Activated naive CD8-positive, alpha-beta T cell treated with anti-CD3 and anti-CD28 coated beads, Interleukin-2, amount 50 U/mL, for 24 hours (primary cell): ENCODE measurements at places on chromosomes 7 and 10.

GRCh38 chr7:116940689-116941370 lies 12.5 kb upstream of the ST7 start:
- no peak for DNase-seq

GRCh38 chr10:78974617-78975317 lies 94.0 kb upstream of the ZMIZ1 start:
- DNase-seq, result peak; percentile 76

GRCh38 chr10:11082526-11082925 lies 64.9 kb downstream of the CELF2 start:
- DNase-seq, result no peak

- peak; percentile 14 for DNase-seq
These were observed 432 bp downstream of the TMEM248 start for GRCh38 chr7:66921396-66921917.

- DNase-seq, result no peak
These were observed 590.0 kb upstream of the SEMA3D start for GRCh38 chr7:85776691-85777345.

- DNase-seq, result peak; percentile 11
These were observed 55.8 kb upstream of the CDCA7L start for GRCh38 chr7:22001345-22002004.

GRCh38 chr10:3031490-3031889 lies 35.9 kb upstream of the PFKP start:
- no peak for DNase-seq

- no peak for DNase-seq
These were observed 117.1 kb downstream of the ANKRD26 start for GRCh38 chr10:26983156-26983555.

DNA sequence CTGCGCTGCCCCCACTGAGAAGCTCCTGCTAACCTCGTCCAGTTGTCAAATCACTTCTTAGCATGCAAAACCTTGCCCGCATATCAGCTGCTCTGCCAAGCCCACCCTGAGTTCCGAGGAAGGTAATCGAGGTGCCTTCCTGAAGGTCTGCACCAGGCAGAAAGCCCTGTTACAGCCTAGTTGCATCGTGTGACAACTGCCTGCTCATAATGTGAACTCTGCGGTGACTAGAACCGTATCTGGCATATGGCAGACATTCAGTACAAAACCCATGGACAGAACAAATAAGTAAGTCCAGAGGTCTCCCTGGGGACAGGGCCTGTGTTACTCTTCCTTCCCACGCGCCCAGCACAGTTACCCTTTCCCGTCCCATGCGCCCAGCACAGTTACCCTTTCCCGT lies 394.3 kb downstream of the DNAJB6 start:
- no peak for DNase-seq

GRCh38 chr10:66187053-66187733 lies 738.6 kb upstream of the LRRTM3 start:
- DNase-seq, result no peak

GRCh38 chr7:131431289-131431688 lies 103.6 kb downstream of the MKLN1 start:
- no peak for DNase-seq

GRCh38 chr7:65390588-65390987 lies 16.9 kb downstream of the ZNF92 start:
- no peak for DNase-seq

DNA sequence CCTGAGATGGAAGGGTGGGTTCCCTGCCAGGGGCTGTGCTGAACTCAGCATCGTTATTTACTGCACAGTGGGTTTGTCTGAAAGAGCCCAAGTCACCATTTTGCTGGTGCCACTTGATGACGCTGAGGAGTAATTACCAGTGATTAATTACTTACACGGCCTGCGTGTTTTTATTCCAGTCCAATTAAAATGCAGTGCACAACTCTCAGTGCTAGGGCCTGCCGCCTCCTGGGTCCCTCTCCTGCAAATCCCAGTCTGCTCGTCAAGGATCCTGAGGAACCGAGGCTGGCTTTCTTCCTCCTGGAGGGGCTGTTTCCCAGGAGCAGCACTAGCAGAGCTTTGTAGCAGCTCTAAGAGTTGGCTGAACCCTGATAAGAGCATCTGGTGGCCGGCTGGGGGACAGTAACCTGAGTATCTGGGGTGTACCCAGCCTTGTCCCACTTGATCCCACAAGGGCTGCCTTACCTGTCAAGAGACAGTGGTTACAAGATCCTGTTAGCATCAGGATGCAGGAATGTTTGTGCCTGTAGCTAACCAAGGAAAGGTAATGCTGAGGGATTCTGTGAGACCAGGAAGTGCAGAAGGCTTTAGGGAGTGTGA lies 45.1 kb upstream of the LRRC4 start:
- no peak for DNase-seq

DNA sequence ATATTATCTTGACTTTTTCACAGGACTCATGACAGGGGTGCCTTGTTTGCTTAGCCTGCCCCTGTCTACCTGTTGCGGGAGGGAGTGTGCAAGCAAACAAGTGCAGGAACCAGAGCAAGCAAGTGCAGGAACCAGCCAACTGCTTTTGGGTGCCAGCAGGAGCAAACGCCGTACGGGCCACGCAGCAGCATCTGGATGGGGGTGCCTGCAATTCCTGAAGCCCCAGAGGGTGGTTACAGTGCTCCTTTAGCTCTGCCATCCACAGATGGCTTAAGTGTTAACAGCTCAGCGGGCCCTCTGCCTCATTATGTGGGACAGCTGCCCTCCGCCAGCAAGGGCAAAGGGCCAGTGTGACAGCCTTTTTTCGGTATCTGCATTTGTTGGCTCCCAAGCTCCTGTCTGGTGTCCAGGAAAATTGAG lies 83.5 kb downstream of the MICU1 start:
- no peak for DNase-seq

- DNase-seq, result peak; percentile 2
These were observed 2.7 kb upstream of the HOXA11 start for GRCh38 chr7:27187475-27188385.

DNA sequence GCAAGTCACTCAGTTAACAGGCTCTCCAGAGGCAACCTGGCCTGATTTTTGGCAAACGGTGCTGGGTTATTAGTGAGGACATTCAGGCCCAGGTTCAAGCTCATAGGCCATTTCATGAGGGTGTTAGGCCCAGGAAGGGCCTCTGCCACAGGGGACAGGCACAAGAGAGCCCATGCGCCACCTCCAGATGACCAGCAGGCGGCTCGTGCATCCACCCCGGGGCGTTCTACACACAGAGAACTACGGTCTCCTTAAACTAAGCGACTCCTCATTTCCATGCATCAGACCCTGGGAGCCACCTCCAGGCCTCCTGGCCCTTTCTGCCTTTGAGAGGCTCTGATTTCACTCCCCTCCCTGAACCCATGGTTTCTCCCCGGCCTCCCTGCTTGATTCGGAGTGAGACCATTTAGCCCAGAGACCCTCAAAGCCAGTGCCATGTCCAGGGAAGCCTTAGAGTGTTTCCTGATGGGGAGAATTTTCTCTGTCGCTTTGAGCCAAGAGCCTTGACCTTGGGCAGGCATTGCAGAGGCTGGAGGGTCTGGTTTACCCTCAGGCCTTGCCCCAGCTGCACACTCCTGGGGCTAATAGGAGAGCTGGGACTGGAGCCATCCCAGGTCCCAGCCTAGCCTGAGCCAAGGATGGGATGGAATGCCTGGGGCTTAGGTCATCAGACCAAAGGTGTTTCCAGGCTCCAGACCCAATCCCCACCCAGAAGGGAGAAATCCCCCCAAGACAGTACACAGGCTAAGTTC lies 188.0 kb downstream of the GRID1 start:
- DNase-seq, result no peak

GRCh38 chr7:34111031-34111430 lies 205.7 kb downstream of the BMPER start:
- DNase-seq, result no peak

DNA sequence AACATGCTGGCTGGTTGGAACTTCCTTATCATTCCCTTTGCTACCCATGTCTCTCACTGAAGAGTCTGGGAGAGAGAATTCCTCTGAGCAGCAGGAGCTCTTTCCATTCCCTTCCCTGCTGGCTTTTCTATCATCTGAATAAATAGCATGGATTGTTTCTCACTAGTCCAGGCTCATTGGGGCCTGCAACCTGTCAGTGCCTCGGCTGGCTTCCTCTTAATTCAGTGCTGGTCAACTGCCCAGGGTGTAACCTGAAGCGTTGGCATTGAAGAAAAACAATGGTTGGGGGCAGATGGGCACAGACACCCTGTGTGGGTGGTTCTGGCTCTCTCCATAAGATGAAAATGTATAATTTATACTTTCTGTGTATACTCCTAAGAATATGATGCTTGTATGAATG lies 155.6 kb downstream of the ANLN start:
- no peak for DNase-seq

GRCh38 chr7:155769701-155770100 lies 42.6 kb downstream of the SHH start:
- no peak for DNase-seq

- no peak for DNase-seq
These were observed 117.2 kb downstream of the CUX1 start for GRCh38 chr7:101934618-101935017.

- no peak for DNase-seq
These were observed 77.5 kb upstream of the TOMM7 start for GRCh38 chr7:22900101-22900500.
